ENCODE measurements at places on chromosomes 2 and 18.
A peak's percentile ranks its signal among the peaks of the same experiment; 100 is the strongest.

DNA sequence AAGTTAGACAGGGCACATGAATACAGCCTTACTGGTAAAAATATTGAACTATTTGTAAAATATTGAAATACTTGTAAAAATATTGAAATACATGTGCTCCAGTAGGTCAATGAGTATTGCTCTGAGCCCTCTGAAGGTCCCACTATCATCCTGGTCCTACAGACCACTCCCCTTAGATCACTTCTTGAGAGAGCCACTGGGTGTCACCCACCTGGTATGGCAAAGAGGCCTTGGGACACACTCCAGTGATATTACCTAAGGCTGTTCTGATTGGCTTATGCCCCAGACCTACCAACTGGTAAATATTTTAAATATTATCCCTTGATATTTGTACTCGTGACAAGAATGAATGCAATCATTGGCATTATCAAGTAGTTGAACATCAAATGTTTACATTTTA lies 5.0 kb downstream of the THSD7B start:
- no peak for DNase-seq

DNA sequence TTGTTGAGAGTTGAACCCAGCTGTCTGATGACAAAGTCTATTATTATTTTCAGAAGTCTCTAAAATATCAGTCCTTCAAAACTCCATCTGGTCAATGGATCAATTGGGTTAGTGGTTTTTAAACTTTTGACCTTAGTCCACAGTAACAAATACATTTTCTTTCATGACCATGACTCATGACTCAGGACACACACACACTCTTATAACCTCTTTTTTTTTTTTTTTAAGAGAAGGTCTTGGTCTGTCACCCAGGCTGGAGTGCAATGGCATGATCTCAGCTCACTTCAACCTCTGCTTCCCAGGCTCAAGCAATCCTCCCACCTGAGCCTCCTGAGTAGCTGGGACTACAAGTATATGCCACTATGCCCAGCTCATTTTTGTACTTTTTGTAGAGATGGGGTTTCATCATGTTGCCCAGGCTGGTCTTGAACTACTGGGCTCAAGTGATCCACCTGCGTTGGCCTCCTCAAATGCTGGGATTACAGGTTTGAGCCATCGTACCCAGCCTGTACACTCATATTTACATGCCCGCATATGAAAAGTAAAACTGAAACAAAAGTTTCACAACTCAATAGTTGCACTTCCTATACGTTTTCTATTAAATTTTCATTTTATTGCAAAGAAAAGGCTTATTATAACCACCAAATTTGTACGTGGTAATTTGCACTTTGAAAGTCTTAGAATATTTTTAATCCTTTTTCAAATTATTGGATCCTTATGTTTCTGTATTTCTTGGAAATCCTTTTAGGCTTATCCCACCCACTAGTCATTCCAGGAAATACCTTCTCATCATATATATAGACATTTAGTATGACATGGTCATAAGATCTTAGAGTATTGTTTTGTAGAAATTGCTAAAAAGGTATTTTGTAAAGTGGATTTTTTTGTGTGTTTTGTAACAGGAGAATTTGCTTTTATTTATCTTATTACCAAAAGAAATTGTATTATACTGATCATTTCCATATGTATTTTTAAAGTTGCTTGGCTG lies 199.0 kb downstream of the LPIN1 start:
- peak; percentile 61 for DNase-seq

DNA sequence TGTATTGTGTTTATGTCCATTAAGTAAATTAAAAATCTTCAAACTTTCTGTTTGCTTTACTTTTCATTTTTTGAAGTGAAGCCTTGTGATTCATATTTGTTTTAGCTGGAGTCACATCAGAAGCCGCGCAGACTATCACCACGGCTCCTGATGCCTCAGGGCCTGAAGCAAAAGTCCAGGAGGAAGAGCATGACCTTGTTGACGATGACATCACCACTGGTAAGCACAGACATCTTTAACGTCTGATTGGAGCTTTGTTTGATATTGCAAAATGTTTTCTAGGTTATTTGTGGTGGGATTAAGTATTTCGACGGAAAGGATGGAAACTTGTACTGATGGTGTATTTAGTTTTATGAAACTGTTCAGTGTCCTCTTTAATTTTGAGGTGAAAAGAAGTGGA lies 164.8 kb downstream of the WDR7 start:
- DNase-seq, result no peak

GRCh38 chr2:70974592-70974991 lies 3.8 kb upstream of the ANKRD53 start:
- DNase-seq, result no peak

DNA sequence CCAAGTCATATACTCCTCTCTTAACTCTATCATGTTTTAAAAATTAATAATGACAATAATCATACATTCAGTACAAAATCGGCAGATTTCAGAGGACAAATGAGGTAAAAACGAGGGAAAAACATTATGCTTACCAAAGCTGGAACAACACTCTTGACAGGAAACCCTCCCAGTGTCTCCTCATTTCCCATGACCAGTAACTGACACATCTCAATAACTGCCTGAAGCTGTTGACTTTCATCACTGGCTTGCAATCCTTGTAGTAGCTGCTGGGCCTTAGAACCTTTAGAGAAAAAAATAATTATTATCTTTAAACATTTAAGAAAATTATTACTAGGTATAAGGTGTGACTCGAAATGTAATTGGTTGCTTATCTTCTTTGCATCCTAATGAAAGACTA lies 103.6 kb downstream of the TRIP12 start:
- DNase-seq, result no peak

- no peak for DNase-seq
Observed at GRCh38 chr2:71952572-71953188, 195.0 kb downstream of the CYP26B1 start.

DNA sequence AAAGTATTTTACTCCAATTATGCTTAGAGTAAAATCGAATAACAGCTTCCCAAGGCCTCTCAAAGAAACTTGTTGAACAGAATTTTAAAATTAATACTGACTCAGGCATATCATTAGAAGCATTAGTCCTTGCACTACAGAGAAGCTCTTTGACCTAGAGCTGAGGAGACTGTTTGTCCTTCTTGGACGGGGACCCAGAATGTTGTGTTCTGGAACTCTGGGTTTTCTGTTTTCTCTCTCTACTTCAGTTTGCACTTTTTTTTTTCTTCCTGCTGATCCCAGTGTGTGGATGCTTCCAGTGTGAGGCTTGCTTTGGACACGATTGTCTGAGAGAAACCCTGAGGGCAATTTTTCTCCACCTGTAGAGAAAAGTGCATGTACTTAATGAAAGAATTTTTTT lies 847.6 kb downstream of the SOCS6 start:
- DNase-seq, result no peak

DNA sequence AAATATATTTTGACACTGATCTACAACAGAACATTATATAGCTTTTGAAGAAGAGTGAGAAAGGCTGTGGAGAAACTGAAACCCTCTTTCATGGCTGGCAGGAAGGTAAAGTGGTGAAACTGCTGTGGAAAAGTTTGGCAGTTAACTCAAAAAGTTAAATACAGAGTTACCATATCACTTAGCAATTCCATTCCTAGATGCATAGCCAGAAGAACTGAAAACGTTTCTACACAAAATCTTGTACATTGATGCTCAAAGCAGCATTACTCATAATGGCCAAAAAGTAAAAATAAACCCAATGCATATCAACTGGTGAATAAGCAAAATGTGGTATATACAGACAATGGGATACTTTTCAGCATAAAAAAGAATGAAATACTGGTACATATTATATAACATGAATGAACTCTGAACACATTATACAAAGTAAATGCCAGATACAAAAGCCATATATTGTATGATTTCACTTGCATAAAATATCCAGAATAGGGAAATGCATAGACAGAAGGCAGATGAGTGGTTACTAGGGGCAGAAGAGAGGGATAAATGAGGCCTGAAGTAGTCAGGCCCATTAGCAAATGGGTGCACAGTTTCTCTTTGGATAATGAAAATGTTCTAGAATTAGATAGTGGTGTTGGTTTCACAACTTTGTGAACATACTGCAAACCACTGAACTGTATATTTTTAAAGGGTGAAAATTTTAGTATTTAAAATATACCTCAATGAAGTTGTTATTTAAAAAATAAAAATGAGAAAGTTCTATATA lies 114.3 kb downstream of the DYM start:
- DNase-seq, result no peak

- DNase-seq, result no peak
Observed at GRCh38 chr18:42401131-42401673, 446.2 kb downstream of the PIK3C3 start.

- DNase-seq, result no peak
Observed at GRCh38 chr2:190970160-190970559, 43.8 kb downstream of the STAT1 start.

GRCh38 chr2:172329774-172330671 lies 97.4 kb upstream of the ITGA6 start:
- DNase-seq, result no peak

GRCh38 chr18:57624988-57625387 lies 3.4 kb upstream of the NARS1 start:
- DNase-seq, result no peak

- DNase-seq, result no peak
Observed at GRCh38 chr18:38198526-38198925, 632.9 kb upstream of the CELF4 start.

GRCh38 chr2:156918410-156918809 lies 339.1 kb upstream of the GALNT5 start:
- DNase-seq, result no peak

DNA sequence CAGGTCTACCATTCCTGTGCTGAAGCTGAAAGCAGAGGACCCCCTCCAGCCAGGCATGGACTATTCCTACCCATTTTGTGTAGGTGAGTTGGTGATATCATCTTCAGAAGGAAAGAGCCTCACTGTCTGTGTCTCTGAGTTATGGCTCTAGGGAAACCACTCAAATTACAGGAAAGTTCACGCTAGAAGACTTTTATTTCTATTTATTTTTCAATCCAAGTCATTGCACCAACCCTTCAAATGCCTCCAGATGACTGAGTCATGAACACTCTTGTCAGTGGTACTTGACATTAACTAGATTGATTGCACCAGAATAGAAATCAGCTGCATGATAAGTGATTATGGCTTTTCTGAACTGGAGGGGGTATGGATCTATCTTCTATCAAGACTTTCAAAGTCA lies 338.4 kb downstream of the MBD2 start:
- no peak for DNase-seq

GRCh38 chr2:98746426-98746825 lies 15.5 kb upstream of the MGAT4A start:
- no peak for DNase-seq

DNA sequence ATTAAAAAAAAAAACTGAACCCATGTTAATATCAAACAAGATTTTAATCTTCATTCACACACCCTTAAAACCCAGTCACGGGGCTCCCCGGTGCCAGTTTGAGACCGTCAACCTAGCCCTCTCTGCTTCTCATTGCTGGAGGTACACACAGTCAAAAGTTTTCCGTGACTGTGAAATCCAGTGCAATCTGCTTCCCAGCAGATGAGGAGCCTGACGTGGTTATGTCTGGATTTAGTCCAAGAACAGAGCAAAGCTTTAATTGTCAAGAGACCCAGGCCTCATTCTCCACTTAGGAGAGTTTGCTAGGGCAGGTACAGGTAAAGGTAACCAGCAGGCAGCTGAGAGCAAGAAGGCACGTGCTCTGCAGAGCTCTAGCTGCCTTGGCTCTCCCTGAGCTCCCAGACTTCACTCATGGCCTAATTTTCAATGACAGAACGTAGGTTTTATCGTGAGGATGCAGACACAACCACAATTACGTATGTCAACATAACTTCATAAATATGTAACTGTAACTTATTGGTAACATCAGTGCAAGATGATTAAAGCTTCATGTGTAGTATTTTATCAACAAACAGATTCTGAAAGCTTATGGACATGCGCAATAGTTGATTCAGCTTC lies 56.3 kb downstream of the SLC16A14 start:
- no peak for DNase-seq

DNA sequence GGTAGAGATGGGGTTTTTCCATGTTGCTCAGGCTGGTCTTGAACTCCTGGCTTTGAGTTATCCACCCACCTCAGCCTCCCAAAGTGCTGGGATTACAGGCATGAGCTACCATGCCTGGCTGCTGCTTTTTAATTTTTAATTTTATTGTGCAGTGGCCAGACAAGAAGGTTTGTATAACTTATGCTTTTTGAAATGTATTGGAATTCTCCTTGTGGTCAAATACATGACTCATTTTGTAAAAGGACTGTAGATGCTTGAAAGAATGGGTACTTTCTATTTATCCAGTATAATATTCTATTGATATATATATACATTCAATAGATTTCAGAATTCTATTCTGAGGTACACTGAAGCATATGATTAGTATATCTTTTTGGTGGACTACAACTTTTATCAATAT lies 82.6 kb upstream of the ST3GAL5 start:
- DNase-seq, result no peak

DNA sequence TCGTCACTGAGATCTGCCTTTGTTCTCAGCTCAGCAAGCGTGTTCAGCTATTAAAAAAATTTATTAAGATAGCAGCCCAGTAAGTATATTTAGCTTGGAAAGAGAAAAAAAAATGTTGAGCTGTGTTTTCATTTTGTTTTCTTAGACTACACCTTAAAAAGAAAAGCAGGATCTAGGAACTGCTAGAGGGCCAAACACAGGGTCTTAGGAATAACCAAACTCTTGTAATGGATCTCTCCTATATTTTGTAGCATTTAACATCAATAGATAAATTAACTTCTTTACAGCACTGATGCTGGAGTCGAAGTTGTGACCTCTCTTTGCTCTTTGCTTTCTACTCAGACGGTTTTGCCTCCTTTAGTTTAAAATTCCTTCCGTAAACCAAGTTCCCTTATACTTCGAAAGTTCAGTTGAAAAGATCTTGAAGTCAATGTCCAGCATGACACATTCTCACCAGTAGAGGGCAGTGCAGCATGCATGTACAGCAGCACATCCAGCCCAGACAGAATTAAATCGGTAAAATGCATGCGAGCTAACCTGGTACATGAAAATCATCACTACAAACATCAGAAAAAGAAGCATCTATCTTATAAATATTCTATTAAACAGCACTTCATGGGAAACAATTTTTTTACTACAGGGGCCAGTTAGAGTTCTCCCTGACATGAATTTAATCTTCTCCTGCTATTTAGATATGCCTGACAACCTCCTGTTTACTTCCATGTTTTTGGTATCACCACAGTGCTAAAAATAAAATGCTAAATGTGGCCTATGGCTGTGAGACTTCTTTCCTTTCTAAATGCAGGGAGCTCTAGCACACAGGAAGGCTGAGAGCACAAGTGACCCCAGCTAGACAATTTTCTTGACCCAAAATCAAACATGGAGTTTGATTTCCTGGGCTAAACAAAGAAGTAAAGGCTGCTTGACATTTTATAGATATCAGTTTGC lies 48.2 kb upstream of the MAP3K20 start:
- peak; percentile 82 for DNase-seq

- DNase-seq, result no peak
Observed at GRCh38 chr2:45024097-45024496, 14.8 kb upstream of the SIX2 start.

- DNase-seq, result peak; percentile 85
Observed at GRCh38 chr18:3596637-3597384, 146.8 kb downstream of the TGIF1 start.
